ENCODE measurements at places on chromosomes 7 and 10. TPM values are rescaled to one million over a fixed set of nuclear protein-coding genes. Genes with fewer than 3 reads are reported as not detected.

The SLC29A4 gene
- 0.47 TPM for total RNA-seq

The C1QL3 gene
- total RNA-seq = not detected

The POR gene
- total RNA-seq = 48.7 TPM

The GRM3 gene
- not detected for total RNA-seq

The SLC18A2 gene
- 0.20 TPM for total RNA-seq

The CTNNA3 gene
- total RNA-seq = not detected

The JAZF1 gene
- 13.4 TPM for total RNA-seq

The TMEM236 gene
- 0.07 TPM for total RNA-seq

The NEUROD6 gene
- total RNA-seq = not detected

The A1CF gene
- not detected for total RNA-seq

The CRTAC1 gene
- total RNA-seq = not detected

The WASHC2C gene
- total RNA-seq = 56.8 TPM

The PRKAR1B gene
- total RNA-seq = 10.0 TPM

The CEP55 gene
- 0.27 TPM for total RNA-seq

- no peak for DNase-seq
These were observed 866 bp upstream of the SFMBT2 start for GRCh38 chr10:7411671-7412128.

DNA sequence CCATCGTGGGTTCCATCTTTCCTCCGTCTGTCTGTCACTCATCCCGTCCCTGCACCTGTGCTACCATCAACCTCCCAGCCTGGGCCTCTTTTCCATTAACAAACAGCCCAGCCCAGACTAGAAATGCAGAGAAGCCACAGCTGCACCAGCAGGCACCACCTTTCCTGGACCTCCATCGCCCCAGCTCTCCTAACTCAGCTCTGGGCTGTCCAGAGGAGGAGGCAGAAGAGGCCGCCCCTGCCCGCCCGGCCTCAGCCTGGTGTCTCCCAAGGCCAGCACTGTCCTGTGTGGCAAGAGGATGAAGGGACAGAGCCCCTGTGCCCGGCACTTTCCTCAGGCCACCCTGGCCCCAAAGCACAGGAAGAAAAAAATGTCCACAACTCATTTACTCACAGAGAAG, 225.6 kb downstream of the PTPRN2 start:
- no peak for DNase-seq

DNA sequence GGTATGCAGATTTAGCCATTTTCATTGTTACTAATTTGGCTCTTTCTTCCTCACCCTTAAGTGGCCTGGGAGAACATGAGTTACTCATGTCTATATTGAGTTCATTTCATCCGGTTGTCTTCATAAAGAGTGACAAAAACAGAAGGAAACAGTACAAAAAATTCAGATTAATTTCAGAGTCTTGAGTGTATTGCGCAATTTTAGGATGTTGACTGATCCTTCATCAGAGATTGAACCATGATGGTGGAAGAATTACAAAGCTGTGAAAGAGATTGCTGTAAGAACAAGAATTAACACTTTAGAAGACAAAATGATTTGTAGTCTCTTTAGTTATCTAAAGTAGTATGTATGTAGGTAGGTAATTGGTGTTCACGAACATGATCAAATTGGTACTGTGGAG, 194.0 kb upstream of the PPP1R3A start:
- no peak for DNase-seq

DNA sequence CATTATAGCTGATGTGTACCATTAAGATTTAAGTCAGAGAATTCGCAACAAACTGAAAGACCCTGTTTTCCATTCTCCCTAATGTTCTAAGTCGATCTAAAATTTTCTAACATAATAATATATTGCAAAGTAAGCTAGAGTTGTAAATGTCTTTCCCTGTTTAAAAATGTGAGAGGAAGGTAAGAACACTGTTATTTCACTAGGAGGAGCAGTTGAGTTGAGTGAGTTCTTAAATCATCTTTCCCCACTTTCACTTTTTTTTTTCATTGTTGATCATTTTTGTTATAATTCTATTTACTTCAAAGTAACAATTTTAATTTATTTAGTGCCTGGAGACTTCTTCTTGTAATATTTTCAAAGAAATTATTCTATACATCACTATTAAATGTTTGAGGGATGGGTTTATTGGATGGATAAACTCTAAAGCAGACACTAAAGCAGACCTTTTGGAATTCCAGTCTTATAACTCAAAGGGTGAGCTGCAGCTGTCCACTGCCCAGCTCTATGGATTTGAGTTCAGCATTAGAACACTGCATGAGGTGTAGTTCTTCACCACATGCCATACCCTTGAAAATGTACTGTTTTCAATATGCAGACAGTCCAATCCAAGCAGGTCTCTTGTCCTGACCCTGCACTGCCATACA, 181.3 kb upstream of the FZD1 start:
- DNase-seq = no peak

DNA sequence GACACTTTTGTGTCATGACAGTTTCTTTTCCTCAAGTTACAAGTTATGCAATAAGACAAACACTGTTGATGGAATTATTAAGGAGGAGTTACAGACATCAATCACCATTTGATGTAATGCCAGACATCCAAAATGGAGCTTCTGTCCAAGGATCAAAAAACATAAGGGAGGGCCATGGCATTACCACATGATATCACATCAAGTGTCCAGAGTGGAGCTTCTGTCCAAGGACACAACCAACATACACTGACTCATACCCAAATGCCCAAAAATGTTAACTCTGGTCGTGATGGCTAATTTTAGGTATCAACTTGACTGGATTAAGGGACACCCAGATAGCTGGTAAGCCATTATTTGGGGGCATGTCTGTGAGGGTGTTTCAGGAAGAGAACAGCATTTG, 140.4 kb downstream of the DOCK4 start:
- no peak for DNase-seq

DNA sequence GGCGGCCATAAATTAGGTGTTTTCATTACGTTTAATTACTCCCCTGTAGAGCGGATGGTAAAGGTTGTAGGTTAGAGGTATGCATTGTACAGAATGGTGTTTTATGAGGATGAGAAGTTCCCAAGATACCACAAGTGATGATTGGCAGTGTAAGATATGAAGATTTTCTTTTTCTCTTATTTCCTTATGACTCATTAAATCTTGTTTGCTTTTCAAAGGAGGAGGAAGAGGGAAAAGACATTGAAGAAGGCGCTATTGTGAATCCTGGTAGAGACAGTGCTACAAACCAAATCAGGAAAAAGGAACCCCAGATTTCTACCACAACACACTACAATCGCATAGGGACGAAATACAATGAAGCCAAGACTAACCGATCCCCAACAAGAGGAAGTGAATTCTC, 133.9 kb downstream of the AASS start:
- no peak for DNase-seq

- no peak for DNase-seq
These were observed 972 bp downstream of the PAOX start for GRCh38 chr10:133379801-133380666.

DNA sequence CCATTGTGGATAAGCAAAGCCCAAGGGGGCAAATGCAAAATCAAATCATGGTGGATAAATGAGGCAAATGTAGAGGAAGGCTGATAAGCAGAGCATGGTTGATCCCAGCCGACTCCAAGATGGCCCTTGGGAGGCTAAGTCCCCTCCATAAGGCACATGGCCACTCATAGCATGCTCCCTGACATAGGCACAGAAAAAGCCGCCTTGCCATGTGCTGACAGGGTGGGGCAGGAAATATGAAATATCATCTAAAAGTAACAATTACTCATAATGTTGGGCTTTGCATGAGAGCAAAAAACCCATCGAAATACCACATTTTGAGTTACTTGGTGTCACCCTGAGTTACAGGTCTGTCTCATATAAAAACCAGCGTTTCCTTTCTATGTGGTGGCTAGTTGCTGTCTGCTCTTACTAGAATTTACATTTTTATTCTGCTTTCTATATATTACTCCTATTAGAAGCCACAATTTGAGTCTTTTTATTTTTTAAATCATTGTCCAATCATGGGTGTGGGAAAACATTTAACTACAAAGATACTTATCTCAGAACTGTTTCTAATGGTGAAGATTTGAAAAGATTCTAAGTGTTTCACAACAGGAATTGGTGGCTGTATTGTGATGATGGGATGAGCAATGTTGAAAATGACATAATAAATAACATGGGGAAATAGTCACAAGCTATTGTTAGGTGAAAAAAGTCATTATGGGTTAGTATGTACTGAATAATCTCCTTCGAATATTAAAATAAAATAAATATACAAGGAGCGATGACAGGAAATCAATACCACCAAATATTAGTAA, 102.7 kb downstream of the CUBN start:
- DNase-seq = peak; percentile 53

DNA sequence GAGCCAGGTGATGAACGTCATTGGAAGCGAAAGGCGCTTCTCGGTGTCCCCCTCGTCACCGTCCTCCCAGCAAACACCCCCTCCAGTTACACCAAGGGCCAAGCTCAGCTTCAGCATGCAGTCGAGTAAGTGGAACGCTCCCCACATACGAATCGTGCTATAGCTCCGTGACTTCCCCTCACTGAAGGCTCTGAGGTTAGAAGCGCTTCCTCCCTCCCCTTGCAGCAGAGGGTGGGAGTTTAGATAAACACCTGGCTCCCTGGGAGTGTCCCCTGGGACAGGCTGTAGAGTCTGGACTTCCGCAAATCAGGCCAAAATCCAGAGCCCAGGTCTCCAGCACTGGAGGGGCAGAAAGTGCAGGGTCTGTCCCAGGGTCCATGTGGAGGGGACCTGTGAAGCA, 105.0 kb upstream of the NPS start:
- no peak for DNase-seq

GRCh38 chr10:132430861-132431271, 33.9 kb downstream of the PWWP2B start:
- DNase-seq = no peak

GRCh38 chr7:67692425-67692824, 695.8 kb downstream of the TYW1 start:
- no peak for DNase-seq

- no peak for DNase-seq
These were observed 18.3 kb upstream of the USP6NL start for GRCh38 chr10:11629731-11630130.

DNA sequence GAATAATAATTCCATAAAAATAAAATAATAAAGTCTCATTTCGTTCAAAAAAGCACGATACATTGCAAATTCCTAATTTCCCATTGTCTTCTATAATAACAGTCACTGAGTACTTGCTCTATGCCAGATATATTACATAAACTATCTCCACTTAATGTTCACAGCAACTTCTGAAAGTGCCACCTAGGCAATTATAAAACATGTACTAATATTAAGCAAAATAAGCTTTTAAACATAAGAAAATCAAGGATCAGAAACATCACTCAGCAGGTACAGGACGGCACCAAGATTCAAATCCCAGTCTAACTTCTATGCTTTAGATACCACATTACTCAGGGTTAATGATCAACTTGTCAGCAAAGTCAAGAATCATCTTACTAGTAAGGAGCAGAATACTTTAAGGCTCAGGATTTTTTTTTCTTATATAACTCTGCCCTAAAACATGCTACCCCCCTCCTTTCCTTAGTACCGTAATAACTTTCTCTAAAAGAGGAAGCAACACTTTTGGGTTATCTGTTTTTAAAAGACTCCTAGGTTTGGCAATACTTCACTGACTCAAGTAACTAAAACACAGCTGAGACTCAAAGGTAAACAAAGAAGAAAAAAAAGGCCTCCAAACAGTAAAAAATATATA, 51.3 kb downstream of the USP6NL start:
- no peak for DNase-seq

DNA sequence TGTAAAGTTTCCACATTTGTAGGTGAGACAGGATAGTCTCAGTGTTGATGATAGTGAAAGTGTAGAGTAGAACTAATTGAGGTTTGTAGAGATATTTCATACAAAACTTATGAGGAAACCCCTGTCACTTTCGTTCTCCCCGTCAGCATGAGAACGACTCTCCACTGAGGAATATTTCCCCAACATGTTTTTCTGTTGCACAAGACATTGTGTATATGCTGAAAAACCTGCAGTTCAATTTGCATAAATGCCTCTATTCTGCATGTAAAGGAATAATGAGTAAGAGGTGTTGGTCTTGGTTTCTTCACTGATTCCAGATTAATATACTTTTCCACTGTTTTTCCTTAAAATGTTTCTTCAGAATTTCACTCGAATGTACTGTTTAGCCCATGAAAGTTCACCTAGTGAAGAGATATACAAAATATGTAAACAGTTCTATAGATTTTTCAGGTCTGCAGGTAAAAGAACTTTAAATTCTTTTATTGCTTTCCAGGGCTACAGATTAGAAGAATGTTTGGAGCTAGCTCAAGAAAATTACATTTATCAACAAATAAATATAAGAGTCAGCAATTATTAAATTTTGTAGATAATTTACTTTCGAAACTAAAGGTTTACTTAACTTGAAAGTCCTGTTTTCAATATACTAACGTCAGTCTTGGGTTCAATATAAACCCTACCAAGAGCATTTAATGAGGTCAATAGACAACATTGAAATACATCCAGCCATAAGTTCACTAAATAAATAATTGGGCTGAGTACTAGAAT, 37.2 kb downstream of the HEPACAM2 start:
- DNase-seq = no peak

GRCh38 chr10:34163075-34163905, 651.8 kb downstream of the PARD3 start:
- no peak for DNase-seq

DNA sequence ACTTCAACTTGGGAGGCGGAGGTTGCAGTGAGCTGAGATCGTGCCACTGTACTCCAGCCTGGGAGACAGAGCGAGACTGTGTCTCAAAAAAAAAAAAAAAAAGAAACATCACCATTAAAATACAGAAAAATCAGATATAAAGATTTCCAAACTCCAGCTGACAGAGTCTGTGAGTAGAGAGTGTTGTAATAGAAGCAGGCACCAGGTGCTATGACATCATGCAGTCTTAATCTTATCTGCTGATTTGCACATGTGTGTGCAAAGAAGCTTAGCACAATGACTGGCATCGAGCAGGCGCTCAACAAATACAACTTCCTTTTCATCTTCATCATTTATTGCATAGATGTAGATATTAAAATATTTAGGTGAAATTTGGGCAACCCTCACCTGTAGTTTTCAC, 92.2 kb downstream of the PRKCQ start:
- no peak for DNase-seq

GRCh38 chr10:118712930-118713634, 41.7 kb downstream of the CACUL1 start:
- no peak for DNase-seq

DNA sequence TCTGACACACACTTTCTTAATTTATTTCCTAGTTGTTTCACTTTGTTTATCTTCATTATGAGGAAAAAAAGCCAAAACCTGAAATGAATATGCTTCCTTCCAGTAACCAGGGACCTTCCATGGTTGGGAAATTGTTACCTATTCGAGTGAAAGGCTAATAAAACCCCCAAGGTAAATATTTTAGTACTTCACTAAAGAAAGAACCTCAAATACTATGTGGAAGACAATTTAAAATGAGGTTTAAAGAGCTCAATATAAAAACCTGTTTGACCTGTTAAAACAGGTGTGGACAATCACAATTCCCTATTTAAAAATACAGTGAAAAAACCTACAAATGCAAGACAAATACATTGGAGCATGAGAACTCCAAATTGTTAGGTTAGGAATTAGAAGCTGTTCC, 192.6 kb downstream of the CFTR start:
- no peak for DNase-seq

Measured in T-helper 17 cell (primary cell).